Renal pelvis (tissue), 12 donors: ENCODE measurements at places on chromosomes 3 and 15. TPM values are rescaled to one million over a fixed set of nuclear protein-coding genes. Genes with fewer than 3 reads are reported as not detected.

DNA sequence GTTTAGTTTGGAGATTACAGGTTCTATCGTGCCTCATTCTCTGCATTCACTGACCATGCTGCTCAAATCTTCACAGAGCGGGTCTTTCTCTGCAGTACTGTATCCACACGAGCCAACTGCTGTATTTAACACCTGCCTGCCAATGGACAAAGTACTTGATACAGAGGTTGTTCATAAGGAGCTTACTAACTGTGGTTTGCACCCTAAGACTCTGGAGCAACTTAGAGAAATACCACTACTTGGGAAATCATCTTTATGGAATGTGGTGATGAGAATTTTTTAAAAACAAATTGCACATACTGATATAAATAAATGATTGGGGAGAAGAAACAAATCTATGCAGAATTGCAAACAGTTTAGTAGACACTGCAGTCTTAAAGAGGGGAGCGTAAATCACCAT is 90.0 kb downstream of the PPP2R3A start:
- no peak for DNase-seq

- no peak for DNase-seq
These were observed 9.8 kb upstream of the RUVBL1 start for GRCh38 chr3:128133273-128133883.

GRCh38 chr3:36146404-36146803 is 233.9 kb upstream of the STAC start:
- DNase-seq, result no peak

GRCh38 chr3:63508305-63508704 is 144.2 kb upstream of the SNTN start:
- DNase-seq, result no peak

CHST2 gene
- polyA plus RNA-seq, result 39.3 TPM

DNA sequence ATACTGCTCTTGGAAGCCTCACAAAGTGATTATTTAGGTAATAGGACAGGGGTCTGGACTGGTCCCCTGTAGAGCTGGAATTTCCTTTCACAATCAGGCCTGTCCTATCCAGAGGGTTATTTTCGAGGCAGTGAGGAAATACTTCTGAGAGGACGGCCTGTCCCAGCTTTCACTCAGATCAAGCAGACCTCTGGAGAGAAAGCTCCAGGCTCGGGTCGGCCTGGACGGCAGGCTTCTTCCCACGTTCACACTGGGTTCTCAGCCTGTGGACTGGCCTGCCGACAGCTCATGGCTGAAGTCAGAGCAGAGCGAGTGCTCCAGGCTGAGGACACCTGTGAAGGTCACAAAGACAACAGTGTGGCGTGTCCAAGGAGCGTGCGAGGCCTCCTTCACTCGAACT is 405.3 kb downstream of the VPS13C start:
- DNase-seq, result no peak

DNA sequence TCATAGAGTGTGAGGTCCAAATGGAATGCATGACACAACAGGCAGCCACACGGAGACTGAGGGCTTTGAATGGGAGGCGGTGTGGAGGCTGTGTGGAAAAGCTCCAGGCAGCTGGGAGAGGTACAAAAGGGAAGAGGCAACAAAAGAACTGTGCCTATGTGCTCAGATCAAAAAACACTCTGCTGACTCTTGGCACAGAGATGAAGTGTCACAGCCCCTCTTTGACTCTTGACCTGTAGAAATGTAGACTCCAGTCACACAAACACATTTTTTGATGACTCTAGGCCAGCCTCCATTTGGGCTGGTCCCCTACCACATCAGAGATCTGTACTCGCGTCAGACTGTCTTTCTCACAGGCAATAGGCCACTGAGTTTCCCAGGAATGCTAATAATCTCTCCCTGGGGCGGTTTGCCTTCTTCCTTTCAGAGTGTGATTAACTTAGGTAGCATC is 456.0 kb downstream of the TUSC7 start:
- no peak for DNase-seq

GRCh38 chr3:32200490-32200889 is 38.0 kb upstream of the CMTM8 start:
- no peak for DNase-seq

CSPG4 gene
- 10.2 TPM for polyA plus RNA-seq

GRCh38 chr3:2578560-2578959 is 479.9 kb downstream of the CNTN4 start:
- DNase-seq, result no peak

DNA sequence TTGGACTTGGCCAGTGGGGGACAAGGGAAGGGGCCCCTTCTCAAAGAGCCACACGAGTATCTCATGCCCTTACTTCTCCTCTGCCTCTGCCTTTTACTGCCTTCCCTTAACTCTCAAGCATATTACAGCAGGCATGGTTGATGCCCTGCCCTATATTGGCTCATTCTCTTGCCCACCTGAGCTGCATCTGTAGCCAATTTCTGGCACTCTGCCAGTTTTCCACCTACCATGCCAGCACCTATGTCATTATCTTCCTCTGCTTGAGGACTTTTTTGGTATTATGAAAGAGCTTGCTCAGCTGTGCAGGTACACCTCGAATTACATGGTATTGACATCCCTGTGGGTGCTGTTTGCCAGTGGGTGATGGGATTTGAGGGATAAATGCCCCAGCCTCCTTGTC is 181.8 kb downstream of the OXSM start:
- no peak for DNase-seq
